Kidney epithelial cell (primary cell): ENCODE measurements at places on chromosomes 3 and 15.

DNA sequence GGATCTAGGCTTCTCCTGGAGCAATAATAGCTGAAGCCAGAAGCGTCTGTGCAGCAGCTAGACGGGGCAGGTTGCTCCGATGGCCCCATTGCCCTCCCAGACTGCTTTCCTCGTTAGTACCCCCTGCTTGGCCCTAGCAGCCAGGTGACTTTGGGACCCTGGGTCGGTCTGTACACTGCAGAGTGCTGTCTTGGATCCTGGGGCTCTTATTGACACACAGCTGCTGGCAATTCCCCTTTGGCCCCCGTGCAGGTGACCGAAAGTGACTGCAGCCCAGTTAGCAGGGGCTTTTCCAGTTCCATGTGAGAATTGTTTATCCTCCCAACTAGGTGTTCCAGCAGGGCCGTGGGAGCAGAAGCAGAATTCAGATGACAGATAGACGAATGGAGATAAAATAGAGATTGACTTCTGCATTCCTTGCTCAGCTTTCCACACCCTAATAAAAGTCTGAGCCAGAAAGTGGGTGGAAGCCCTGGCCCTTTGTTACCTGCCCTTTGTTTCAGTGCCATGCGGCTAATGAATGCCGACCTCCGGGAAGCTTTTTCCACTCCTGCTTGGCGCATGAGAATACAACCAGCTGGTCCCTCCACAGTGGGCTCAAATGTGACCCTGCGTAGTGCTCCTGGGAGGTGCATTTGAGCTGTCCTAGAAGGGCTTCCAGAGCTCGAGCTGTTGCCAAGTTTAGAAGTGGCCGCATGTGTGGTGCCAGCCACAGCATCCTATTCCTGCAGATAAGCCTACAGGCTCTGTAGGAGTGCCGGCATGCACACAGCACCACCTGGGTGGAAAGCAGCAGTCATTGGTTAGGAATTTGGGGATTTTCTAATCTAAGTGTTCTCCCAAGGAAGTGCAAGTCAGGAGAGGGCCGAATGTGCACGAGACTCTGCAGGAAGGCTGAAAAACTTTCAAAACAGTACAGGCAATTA lies 94.4 kb downstream of the SLCO3A1 start:
- peak; percentile 69 for DNase-seq

DNA sequence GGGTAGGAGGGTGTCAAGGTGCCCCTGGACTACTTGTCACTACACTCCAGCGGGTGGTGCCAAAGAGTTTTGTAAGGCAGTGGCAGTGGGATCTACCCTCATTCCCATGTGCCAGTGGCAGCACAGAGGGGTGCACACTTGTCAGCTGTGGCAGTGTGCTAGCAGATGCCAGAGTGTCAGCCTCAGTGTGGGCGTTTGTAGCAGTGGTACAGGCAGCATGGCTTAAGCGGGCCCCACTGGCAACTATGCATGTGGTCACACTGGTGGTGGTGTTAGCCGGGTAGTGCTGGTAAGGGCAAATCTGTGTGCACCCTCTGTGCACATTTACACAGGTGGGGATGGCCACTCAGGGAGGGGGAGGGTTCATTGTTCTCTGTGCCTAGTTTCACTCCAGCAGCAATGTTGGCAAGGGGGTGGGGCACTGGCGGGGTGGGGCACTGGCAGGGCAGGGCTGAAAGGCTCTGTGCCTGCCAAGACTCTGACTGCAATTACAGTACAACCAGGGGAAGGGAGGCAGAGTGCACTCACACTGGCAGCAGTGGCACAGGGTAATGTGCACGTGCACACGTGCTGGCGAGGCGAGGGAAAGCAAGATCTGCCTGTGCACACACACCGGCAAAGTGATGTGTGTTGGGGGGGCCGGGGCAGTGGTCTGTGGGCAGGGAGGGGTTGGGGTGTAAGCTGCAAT lies 31.8 kb downstream of the MYO9A start:
- DNase-seq = no peak

DNA sequence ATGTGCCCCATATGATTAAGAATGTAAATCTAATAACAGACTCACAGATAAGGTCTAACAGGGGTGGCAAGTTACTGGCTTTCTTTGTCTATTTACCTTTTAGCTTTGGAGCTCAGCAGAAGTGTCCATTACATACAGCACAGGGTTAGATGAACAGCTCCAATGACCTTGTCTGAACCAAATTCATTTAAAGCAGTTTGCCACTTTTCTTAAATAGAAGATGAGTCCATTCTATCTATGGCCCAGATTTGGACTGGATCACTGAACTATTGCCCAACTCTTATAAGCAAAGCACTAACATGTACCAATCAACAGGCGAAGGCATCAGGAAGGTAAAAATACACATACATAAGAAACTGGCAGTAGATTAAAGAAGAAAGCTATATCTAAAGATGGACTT lies 214.4 kb downstream of the TIGIT start:
- no peak for DNase-seq

- DNase-seq = no peak
Observed at GRCh38 chr3:86937306-86937791, 53.6 kb downstream of the VGLL3 start.

GRCh38 chr15:74906067-74906449 lies 593 bp downstream of the FAM219B start:
- DNase-seq = no peak

- no peak for DNase-seq
Observed at GRCh38 chr3:117131259-117131658, 421.7 kb downstream of the TUSC7 start.

DNA sequence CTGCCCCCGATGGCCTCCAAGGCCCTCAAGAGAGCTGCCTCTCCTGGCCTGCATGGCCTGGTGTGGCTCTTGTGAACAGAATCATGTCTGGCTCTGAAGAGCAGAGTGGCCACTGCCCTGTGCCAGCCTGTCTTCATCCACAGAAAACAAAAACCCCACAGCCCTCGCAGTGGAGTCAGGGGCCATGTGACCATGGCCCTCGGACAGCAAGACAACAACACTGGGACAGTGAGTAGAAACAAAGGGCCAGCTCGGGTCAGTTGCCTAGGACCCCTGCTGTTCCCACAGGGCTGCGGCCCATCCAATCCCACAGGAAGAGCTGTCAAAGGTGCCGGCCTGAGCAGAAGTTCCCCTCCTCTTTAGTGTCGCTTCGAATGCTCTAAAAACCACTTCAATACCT lies 72.5 kb downstream of the UMPS start:
- DNase-seq = no peak

DNA sequence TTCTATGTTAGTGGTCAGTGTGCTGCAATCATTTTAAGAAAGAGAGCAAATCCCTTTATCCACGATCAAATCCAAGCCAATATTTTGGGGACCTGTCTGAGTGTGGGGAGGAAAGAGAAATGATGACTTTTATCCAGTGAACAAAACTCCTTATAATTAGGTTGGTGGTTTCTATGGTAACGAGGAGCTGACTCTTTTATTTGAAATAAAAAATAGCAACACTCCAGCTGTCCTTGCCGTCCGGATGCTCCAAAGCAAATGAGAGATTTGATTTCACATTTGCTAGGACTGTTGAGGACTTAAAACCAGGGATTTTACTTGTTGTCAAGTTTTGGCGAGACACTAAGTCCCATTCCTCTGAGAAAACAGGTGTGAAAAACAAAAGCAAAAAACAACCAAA lies 154.0 kb upstream of the PRICKLE2 start:
- no peak for DNase-seq

GRCh38 chr3:181629029-181629428 lies 82.7 kb upstream of the SOX2 start:
- DNase-seq = no peak

DNA sequence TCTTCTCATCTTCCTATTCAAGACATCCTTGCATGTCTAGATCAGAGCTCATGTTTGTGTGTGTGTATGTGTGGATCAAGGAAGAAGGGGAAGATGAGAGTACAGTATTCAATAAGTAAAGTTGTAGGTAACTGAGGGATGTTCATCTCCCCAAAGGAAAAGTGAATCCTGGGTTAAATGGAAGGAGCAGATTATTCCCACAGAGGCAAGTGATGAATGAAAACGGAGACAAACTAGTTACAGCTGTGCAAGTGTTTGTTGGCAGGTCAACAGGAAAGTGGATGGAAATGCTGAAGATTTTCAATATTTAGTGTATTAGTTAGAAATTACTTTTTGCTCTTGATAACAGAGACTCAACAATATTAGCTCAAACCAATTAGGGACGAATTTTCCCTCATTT lies 84.2 kb upstream of the PDZRN3 start:
- no peak for DNase-seq

DNA sequence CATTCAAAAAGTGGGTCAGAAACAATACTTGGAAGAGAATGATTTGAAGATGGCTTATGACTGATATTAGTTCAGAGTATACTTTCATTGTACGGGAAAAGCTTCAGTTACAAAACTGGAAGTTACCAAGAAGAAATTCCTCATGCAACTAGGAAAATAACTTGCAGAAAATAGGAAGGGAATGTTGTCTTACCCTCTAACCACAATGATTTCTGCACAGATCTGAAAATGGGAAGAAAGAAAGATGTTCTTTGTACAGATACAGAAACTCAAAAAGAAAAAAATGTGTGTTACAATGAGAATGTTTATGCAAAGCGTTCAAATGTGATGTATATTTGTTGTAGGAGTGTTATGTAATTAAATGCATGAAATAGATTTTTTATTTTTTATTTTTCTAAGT lies 3.7 kb downstream of the ZNF280D start:
- DNase-seq = no peak

GRCh38 chr3:194814878-194815357 lies 129.2 kb downstream of the FAM43A start:
- DNase-seq = no peak

- no peak for DNase-seq
Observed at GRCh38 chr3:182699550-182700170, 93.6 kb upstream of the ATP11B start.

- no peak for DNase-seq
Observed at GRCh38 chr3:30622790-30623189, 16.4 kb downstream of the TGFBR2 start.

GRCh38 chr3:134693804-134694203 lies 43.0 kb upstream of the KY start:
- no peak for DNase-seq

- no peak for DNase-seq
Observed at GRCh38 chr15:99211926-99212325, 37.5 kb downstream of the TTC23 start.

DNA sequence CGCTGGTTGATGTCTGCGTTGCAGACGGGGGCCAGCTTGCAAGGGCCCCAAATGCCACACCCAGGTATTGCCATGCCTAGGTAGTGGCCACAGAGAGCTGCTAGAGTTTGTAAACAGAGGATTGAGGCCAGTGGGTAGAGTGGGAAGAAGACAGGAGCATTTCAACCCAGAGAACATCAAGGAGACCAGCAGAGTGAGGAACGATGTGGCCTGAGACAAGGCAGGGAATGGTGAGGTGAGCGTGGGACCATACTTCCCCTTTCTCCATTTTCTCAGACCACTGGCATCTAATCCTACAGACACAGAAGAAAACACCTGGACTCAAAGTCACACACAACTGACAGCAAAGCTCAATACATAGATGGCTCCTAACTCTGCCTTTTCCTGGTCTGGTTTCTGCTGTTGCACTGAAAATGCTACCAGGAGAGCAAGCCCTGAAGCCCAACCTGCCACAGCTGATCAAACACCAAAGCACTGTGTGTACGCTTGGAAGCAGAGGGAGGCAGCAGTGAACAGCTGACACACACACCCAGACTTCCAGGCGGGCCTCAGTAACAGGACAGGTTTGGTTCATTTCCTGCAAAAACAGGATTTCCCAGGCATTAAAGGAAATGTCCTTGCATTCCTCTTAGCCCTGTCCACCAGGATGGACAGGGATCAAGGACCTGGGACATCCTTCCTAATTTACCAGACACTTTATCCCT lies 1.6 kb downstream of the FAM174B start:
- DNase-seq = no peak

DNA sequence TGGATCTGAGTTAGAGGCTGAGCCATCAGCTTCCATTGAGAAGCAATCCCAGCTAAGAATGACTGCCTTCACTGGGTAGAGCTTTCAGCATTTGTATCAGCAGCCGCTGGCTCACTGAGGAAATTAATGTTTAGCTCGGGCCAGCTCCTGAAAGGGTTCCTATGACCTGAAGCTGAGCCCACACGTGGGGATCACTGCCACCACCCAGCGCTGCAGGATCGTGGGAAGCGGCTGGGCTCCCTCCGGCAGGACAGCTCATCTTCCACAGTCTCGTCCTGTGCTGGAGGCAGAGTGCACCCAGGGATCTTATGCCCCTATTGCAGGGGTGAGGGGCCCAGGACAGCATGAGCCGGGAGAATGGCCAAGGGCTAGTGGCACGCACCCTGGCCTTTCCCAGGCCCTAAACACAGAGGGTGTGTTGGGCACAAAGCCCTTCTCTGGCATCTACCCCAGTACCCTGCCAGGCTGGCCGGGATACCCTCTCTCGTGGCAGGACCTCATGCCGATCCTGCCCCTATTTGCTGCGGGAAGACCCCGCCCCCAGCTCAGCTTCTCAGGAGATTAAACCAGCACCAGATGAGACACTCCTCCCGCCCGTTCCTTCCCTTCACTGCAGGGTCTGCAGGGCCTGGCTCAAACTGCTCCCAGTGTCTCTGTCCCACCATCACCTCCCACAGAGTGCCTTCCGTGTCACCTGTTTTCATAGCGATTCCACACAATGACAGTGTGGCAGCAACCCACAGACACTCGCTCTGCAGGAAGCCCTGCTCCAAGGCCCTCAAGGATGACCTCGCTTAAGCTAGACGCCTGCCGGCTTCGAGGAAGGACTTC lies 28.5 kb downstream of the KLHL25 start:
- no peak for DNase-seq

DNA sequence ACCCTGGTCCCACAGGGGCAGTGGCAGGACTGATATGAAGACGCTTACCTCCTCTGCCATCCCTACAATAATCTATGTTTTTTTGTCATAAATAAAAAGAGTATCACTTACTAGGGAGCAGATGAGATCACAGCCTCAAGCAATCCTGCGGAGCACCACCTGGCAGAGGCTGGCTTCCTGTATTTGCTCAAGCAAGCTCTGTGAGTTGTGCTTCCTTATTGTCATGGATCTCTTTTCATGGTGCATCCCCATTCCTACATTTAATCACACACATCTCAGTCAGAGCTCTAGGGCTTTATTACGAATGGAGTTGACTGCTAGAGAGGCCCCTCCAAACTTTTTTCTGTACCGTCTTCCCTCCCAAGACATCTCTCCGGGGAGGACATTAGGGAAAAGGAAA lies 186.0 kb downstream of the UBE2E2 start:
- no peak for DNase-seq

DNA sequence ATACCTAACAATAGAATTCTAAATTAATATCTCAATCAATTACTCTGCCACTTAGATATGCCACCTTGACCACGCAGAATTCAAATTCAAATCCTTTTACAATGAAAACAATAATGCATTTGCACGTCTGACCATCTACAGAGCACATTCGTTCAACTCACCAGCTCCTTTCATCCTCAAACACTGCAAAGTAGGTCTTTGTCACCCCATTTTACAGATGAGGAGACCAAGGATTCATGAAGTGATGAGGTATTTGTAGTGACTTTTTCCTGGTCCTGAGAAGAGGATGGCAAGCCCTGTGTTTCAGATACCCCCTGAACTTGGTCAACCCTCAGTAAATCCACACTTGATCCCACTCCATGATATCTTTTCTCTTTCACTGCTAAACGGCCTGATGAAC lies 42.2 kb downstream of the HES1 start:
- DNase-seq = no peak
